ENCODE measurements at places on chromosomes 3 and 15.

DNA sequence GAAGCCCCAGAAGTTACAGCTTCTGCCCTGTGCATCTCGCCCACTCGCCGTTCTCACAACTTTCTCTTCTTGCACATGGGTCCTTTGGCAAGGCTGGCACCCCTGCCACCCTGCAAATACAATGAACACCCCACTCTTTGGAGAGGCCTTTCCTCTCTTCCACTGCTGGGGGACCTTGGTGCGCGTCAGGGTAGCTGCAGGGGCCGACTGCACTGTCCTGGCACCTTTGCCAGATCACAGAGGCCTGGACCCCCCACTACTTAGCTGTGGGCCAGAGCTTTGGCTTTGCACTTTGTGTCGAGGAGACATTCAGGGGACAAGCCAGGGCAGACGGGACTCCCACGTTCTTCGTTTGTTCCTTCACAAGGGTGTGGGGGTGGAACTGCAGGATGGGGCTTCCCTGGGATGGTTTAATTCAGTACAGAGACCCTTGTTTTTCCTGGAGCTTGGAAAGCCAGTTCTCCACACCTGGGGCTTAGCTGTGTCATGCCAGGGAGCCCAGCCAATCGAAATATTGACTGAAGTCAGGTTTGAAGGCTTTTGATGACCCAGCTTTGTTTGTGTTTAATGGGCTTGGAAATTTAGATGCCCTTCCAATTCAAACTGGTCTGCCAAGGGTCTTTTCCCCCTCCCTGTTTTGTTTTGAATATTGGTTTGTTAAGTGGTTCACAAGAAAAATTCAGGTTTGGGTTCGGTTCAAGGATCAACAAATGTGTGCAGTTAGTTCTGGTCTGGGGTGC is 256.1 kb upstream of the TLE3 start:
- DNase-seq = no peak

- DNase-seq = no peak
Observed at GRCh38 chr3:100403362-100404249, 2.3 kb downstream of the LNP1 start.

DNA sequence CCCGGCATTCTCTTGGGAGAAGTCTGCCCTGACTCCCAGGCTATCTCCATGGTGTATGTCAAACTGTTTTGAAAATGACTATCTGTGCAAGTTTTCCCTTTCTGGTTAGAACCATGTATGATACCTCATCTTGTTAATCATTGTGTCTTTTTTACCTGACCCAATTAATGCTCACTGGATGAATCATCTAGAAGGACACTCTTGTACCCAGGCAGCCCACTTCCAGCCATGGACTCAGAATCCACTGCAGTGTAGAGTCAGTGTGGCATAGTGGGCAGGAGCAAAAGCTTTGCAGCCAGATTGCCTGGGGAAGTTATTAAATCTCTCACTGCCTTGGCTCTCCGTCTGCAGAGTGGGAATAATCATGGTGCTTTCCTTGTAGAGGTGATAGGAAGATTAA is 1.2 kb downstream of the FAM3D start:
- no peak for DNase-seq

GRCh38 chr15:95975212-95975611 is 355.3 kb upstream of the NR2F2 start:
- DNase-seq = no peak

DNA sequence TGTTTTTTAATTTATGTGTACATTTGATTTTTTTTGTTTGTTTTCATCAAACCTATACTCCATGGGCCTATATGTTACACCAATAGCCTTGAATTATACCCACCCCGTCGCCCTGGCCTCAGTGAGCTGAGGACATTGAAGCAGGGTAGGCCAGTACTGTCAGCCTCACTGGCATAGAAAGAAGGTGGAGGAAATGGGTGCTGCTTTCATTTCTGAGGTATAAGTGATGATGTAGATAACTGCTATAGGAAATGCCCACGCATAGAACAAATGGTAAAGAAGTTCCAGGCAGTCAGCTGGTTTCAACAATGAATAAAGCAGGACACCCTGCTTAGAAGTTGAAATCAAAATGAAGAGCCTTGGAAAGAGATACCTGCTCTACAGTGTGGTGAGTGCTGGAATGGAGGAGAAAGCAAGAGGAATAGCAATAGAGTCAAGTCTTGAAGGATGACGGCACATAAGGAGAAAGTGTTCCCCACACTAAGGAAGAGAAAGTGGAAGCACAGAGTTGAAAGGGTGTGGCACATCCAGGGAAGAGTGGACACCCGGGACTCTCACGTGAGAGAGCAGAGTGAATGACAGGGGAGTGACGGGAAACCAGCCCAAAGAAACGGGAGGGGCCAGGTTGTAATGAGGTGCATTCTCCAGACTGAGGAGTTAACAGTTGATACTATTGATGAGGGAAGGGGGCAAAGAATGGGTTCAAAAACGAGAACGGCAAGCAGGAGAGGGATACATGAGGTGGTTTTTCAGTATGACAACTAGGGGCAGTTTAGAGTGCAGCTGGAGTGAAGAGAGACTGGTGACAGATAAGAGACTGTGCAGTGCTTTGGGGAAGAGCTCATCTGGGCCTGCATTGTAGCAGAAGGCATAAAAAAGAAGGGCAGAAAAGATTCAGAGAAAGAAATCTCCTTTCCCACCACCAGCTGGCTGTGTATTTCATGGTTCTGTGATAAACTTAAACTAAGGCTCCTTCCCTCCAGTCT is 70.5 kb downstream of the KLHL25 start:
- no peak for DNase-seq

DNA sequence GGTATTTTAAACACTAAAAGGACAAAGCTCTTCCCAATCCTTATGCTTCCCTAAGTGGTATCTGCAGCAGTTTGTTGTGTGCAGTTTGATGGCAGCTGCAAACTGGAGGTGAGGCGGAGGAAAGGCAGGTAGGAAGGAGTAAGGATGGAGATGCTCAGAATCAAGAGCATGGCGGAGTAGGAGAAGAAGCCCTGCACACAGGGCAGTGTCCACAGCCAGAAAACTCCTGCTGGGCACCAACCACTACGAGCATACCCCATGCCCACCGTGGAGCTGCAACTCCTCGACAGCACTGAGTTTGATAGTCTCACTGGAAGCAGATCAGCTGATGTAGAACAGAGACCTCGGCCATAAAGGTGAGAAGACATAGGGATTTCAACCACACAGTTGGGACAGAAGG is 30.3 kb upstream of the ESYT3 start:
- no peak for DNase-seq

DNA sequence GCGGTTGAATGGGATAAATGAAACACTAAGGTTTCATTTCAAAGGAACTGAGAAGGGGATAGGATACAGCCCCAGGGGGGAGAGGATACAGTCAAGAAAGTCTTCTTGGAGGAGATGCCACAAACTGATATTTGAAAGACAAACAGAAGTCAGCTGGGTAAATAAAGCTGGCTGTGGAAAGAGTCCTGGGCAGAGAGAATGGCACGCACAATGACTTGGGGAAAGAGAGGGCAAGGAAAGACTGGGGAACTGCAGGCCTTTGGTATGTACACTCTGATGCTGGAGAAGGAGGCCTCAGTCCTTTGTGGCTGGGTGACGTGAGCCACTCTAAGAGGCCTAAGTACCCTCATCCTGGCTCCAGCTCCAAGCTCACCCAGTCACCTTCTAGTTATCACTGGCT is 45.2 kb upstream of the LMCD1 start:
- no peak for DNase-seq

GRCh38 chr15:67779549-67780111 is 45.7 kb upstream of the SKOR1 start:
- no peak for DNase-seq

GRCh38 chr15:40985541-40986330 is 32.5 kb downstream of the CHAC1 start:
- DNase-seq = no peak

DNA sequence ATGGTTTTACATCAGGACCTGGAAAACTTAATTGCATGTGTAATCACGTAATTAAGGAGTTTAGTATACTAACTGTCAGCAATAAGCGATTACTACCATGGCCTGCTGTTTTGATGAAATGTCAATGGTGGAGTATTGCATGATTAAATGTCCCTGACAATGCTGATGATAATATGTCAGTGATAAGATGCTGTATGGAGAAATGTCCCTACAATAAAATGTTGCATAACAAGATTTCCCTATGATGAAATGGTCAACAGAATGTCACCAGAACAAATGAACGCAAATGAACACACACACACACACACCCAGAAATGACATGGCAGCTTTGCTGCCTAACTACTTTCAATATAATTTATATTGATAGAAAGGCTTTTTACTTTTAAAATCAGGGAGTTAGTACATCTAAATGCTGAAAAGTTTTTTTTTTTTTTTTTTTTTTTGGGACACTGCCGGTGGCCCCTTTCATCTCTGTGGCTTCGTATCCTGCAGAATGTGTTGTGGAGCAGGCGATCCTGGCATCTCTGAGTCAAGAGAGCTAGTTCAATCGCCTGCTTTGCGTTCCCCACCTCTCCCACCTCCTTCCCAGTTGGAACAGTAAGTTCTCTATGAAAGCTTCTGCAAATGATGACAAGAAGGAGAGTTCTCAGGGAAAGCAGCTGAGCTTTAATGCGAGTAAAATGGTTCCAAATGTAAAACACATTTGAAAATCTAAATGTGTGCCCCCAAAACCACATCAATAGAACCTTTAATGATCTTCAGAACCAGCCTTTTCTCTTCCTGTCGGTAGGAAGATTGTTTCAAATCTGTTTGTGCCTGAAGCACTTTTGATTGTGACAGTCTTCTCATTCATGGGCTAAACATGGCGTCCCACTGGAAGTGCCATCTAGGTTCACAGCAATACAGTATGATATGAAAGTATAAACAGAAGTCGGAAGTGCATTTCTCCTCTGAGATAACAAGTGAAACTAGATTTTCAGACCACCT is 170.1 kb upstream of the GBE1 start:
- no peak for DNase-seq

DNA sequence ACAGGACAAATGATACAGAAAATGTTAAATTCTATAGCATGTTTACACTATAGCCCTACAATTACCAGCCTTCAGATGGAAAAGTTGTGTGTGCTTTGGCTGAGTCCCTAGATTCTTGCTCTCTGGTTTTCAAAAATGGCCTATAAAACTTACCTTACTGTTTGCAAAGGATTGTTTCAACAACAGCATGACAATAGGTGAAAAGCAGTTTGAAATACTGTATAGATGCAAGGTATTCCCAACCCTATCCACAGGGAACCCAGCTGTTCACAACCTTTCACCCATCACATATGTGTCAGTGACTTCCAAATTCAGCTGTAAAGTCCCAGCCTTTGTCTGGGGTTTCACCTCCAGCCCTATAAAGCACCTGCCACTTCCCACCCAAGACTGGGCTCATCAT is 97.3 kb downstream of the NEK10 start:
- no peak for DNase-seq

DNA sequence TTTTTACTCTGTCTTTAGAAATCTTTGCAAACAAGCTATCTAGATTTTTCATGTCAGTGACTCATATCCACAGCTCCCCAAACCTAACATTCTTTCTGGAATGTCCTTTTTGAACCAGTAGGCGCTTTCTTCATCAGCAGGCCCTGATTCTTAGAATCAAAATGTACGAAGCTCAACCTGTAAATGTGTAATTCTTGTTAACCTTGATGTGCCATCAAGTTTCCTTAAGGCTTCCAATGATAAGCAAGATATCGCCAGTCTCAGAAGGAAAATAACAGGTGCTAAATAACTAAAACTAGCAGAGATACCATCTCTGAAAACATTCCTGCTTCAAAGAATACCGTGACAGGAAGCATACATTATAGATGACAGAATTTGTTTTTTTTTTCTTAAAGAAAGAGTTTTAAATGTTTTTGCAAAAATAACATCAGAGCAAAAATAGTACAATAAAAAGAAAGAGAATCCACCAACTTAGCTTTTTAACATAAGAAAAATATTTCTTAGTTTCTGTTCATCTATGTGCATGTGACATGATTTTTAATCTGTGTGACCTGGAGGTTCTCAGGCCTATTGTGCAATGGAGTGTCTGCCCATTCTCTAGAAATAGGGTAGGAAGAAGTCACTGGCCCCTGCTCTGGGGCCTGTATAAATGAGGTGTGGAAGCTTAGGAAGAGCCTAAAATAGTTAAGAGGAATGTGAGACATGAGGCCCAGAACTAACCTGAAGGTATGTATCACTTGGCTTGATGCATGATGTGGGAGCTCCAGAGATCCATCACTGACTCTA is 14.7 kb upstream of the SECISBP2L start:
- DNase-seq = no peak

- DNase-seq = no peak
Observed at GRCh38 chr15:36882487-36883131, 217.7 kb downstream of the MEIS2 start.

DNA sequence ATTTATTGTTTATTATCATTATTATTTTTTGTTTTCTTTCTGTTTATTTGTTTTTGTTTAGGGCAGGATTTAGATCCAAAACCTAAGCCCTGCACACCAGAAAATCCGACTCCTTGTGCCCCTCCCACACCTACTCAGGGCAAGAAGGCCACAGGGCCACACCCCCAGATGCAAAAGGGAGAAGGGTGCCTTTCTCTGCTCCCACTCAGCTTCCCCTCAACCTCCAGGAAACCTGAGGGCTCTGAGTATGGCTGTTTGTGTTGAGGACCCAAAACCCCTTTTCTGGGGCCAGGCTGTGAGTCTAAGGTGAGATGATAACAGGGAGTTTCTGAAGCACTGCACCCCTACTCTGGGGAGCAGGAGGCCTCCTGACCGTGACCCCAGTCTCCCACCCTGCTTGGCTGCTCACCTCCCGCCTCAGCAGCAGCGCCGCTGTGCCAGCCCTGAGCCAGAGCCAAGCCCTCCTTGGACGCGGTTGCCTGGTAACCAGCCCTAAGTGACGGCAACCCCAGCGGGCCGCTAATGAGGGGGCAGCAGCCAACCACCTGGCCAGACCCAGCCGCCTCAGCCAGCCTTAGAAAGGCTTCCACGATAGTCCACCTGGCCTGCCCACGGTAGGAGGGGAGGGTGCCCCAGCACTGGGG is 6.4 kb upstream of the C15orf39 start:
- no peak for DNase-seq

GRCh38 chr15:60283936-60284335 is 113.8 kb downstream of the ANXA2 start:
- DNase-seq = no peak

DNA sequence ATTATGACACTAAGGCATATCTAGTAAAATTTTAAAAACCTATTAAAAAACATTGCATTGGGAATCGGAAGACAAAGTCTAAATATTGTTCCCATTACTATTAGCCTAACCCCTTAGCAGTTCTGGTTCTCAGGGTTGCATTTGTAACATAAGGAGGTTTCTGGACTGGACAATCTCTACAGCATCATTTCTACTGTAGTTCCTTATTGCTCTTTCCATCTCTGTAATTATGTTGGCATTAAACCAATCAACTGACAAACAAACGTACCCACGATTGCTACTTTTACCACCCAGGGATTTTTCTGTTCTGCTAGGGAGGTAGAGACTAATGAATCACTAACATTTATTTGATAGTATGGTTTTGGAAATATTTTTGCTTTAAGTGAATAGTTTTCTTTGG is 190.8 kb downstream of the CBLB start:
- DNase-seq = no peak
